ENCODE measurements at places on chromosomes 5 and 9.

- no peak for DNase-seq
Measured at GRCh38 chr9:12318732-12319685, 374.2 kb upstream of the TYRP1 start.

DNA sequence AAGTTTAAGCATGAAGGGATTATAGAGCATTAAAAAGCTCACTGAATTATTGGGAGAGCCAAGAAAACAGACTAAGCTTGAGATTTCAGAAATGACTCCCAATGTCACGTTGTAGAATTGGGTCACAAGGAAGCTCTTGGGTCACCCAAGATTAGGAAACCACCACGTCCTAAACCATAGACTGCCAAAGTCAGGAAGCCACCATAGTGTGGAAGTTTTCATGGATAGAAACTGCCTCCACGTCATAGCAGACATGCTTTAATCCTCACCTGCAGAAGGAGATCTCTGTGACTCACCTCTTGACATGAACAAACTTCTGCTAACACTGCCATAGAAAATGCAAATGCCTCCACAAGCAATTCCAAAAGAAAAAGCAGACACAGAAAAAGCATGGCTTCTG lies 106.3 kb downstream of the SLC1A3 start:
- no peak for DNase-seq

DNA sequence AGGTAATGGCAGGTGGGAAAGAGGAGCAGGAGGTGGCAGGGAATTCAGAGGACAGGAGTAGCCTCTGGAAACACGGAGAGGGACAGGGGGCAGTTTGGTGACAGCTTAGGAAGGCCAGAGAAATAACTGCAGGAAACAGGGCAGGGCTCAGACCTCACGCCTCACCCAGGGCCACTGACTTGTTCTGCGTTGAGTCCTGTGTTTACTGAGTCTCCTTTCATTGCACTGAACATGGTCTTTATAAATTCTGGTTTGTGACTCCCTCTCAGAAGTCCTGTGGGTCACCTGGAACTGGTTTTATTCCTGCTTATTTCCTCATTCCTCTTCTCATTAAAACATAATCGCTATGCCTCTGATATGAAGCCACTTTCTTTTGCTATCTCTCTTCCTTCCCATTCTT lies 55.2 kb upstream of the ZNF622 start:
- no peak for DNase-seq

DNA sequence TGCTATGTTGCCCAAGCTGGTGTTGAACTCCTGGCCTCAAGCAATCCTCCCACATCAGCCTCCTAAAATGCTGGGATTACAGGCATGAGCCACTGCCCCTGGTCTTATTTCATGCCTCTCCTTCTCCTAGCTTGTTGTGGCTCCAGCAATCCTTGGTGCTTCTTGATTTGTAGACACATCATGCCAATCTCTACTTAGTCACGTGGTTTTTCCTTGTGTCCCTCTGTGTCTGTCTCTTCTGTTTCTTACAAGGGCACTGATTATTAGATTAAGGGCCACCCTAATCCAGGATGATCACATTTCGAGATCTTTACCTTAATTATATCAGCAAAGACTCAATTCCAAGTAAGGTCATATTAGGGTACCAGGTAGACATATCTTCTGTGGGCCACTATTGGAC lies 9.2 kb upstream of the IL31RA start:
- DNase-seq: no peak

DNA sequence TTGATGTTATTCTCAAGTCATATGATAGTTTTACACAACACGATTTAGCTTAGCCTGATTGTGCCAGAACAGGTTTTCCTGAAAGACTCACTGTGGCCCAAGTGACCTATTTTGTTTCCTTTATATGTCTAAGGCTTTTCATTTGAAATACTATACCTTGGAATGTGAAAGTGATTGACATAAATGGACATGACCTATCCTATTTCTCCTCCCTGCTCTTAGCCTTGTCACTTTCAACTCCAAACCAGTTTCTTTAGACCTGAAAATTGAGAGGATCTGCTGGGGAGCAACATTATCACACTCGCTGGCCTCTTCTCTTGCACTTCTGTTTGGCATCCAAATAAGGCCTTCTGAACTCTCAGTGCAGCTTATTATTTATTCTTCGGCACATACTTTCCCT lies 496.8 kb downstream of the MAT2B start:
- no peak for DNase-seq

- no peak for DNase-seq
Measured at GRCh38 chr9:89382026-89382986, 64.0 kb downstream of the SECISBP2 start.

DNA sequence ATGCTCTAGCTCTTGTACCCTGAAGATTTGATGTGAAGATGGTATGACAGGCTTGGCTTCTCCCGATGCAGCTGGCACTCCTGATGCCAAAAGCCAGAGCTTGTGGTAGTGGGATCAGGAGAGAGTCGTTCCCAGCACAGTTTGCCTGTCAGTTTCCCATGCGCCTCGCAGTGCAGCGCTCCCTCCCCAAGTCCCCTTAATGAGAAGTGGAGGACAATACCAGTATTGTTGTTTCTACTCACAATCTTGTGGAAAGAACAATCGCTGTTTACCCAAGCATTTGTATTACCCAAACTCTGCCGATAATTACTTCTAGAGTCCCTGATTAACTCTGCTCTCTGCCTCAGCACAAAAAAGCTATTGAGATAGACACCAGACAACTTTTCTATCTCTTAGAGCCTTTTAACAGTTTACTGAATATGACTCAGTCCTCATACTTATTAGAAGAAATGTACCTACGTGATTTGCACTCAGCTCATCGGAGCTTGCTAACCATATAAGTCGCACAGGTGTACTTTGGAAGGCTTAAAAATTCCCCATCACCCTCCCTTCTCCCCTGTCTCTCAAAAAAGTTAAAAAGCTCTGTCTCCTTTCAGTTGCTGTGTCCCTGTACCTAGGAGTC lies 283.2 kb upstream of the TMEM161B start:
- no peak for DNase-seq

DNA sequence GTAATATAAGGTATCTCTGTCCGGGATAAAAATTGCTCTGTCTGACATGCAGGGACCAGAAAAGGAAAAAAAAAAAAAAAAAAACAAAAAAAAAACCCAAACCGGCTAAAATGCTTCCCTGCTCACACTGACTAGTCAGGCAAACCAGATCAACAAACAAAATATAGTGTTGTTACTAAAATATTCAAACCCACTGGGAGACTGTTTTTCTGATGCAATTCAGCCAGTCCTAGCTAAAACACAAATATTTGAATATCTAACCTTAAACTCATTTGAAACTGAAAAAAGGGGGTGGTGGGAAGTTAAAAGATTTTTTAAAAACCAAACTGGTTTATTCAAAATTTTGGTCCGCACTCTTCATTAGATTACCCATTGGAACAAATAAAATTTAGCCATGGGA lies 61.0 kb downstream of the APBA1 start:
- no peak for DNase-seq

DNA sequence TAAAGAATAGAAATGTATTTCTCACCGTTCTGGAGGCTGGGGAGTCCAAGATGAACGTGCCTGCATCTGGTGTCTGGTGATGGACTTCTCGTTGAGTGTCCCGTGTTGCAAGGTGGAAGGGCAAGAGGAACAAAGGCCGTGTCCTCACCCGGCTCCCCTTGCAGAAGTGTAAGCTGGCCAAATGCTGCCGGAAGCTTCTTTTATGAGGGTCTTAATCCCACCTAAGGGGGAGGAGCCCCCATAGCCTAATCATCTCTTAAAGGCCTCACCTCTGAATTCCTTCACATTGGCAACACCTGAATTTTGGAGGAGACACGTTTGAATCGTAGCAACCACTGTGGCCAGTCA lies 99.1 kb upstream of the DAP start:
- DNase-seq: no peak
